Right renal cortex interstitium (tissue), 3 donors: ENCODE measurements at places on chromosomes 5 and 9. TPM values are rescaled to one million over a fixed set of nuclear protein-coding genes. Genes with fewer than 3 reads are reported as not detected.

CXCL14 gene
- 36.6 TPM for polyA plus RNA-seq

SLC6A3 gene
- 0.41 TPM for polyA plus RNA-seq

TAF11L3 gene
- polyA plus RNA-seq = not detected

ARL14EPL gene
- not detected for polyA plus RNA-seq

SPATA9 gene
- 1.9 TPM for polyA plus RNA-seq

FBN2 gene
- polyA plus RNA-seq = 112 TPM

MEGF10 gene
- 1.2 TPM for polyA plus RNA-seq

PRRT1B gene
- polyA plus RNA-seq = 0.25 TPM

SPINK13 gene
- polyA plus RNA-seq = 0.59 TPM

GPR150 gene
- not detected for polyA plus RNA-seq

F2RL1 gene
- polyA plus RNA-seq = 41.5 TPM

RANBP17 gene
- polyA plus RNA-seq = 9.2 TPM

MPDZ gene
- 52.2 TPM for polyA plus RNA-seq

SFXN1 gene
- polyA plus RNA-seq = 54.0 TPM

SLCO4C1 gene
- polyA plus RNA-seq = 27.7 TPM

PDCD1LG2 gene
- polyA plus RNA-seq = 0.13 TPM

ORM1 gene
- polyA plus RNA-seq = 0.53 TPM

PAXX gene
- polyA plus RNA-seq = 24.4 TPM
